Fibroblast of lung (primary cell): ENCODE measurements at places on chromosomes 5 and 9.

DNA sequence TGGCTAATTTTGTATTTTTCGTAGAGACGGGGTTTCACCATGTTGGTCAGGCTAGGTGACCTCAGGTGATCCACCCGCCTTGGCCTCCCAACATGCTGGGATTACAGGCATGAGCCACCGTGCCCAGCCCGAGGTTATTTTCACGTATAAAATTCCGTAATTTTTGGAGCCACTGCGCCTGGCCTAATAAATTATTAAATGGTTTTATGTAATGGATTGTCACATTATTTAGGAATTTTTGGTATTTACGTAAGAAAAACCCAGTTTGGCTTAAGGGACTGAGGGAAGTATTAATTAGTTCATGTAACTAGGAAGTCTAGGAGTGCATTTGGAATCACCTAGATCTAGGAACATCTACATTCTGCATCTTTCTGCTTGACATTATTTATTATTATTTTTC, 8.3 kb downstream of the GLE1 start:
- no peak for DNase-seq

DNA sequence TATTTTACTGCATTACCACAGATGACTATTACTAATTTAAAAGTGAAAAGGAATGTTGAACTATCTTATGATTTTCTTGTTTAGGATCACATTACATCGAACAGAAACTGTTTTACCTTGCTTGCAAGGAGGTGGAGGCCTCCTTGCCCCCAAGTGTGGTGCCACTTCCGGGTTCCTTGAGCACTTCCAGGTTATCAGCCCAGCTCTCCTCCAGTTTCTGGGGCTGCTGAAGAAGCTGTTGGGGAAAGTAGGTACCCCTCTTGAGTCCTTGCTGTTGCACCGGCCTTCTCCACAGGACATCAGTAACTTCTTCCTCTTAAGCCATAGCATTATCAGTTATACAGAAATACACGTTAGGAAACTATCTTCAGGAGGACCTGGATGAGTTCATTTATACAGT, 278.2 kb downstream of the DMRT2 start:
- DNase-seq = no peak

DNA sequence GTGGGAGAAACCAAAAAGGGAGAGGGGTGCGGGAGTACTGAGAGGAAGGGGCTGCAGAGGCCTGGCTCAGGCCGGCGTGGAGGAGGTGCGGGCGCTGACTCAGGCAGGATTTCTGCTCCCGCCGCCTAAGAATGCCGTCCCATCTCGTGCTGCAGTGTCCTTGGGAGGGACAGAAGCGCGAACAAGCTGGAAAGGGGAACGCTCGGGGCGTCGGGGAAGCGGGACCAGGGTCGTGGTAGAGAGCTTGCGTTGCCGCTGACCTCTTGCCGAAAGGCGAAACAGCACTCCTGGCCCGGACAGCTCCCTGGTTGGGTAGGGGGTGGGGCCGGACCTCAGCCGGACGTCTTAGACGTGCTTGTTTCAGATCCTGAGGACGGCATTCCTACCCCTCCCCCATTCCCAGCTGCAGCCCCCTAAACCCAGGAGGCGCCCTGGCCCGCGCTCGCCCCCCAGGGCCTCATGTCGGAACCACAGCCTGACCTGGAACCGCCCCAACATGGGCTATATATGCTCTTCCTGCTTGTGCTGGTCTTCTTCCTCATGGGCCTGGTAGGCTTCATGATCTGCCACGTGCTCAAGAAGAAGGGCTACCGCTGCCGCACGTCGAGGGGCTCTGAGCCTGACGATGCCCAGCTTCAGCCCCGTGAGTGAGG, 1.1 kb downstream of the RELL2 start:
- DNase-seq = peak; percentile 54

DNA sequence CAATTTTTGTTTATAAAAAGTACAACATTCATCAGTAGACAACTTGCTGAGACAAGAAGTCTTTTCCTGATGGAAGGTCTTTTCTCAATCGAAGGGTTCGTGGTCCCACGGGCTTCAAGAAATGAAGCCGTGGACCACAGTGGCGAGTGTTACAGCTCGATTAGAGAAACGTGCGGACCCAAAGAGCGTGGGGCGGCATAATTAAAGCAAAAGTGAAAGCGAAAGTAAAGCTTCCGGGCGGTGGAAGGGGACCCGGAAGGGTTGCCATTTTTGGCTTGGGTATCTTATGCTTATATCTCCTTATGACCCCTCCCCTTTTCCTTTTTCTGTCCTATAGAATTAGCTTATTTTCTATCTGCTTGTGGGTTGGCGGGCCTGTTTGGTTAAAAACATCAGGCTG, 2309.4 kb upstream of the ACO1 start:
- no peak for DNase-seq

DNA sequence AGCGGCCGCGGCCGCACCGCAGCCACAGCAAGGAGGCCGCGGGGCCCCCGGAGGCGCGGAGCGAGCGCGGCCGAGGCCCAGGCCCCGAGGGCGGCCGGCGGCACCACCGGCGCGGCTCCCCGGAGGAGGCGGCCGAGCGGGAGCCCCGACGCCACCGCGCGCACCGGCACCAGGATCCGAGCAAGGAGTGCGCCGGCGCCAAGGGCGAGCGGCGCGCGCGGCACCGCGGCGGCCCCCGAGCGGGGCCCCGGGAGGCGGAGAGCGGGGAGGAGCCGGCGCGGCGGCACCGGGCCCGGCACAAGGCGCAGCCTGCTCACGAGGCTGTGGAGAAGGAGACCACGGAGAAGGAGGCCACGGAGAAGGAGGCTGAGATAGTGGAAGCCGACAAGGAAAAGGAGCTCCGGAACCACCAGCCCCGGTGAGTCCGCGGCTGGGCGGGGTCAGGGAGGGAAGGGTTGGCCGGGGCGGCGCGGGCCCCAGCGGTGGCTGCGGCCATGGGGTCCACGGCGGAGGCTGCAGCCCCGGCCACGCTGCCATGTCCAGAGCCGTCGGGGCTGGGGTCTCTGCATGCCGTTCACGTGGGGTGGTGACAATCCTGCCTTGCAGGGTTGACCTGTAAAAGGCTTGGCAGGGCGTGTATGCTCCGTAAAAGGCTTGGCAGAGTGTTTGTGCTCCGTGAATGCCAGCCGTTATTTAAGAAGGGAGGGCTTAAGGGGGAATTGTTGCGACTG, 146.0 kb downstream of the CACNA1B start:
- no peak for DNase-seq

DNA sequence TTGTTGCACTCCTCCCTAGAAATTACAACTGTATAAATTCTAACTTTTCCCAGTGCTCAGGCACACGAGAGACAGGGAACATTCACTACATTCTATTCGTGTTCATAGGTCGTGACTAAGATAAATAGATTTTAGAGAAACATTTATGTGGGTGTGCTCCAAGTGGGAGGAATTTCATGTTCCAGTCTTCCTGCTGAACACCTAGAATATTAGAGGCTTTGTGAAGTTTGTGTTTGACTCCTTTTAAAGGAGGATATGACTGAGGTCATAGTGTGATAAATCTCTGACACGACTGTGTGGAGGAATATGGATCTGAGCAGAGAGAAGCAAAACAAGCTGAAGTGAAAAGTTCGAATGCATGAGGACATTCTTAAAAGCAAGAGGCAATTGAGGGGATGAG, 355.3 kb downstream of the ZSWIM6 start:
- peak; percentile 50 for DNase-seq

DNA sequence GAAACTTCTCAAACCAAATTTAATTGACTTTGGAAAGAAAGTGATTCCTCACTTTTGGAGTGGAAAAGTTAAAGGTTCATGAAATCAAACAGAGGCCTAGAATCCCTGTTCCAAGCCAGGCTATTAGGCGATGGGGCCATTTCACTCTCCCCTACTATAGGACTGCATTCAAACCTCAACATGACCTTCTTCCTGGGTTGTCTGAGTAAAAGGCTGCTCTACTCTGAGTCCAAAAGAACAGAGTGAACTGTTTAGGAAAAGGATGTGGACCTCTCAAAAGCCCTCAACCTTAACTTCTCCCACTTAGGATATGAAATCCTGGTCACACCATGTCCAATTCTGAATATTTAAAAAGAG, 15.8 kb downstream of the C5orf52 start:
- no peak for DNase-seq

DNA sequence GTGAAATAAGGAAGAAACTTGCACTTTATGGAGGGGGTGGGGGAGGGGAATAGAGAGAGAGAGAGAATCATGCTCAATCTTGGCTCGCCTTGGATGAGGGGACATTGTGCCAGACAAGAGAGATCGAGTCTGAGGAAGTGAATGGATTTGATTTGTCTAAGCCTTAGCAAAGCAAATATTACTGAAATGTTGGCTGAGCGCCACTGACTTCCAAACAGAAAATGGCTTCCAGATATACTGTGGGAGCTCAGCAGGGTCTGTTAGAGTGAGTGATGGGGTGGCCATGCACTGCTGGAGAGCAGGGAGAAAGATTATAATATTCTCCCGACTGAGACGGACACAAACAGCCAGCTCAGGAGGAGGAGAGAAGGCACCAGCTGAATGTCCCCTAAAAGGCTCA, 34.5 kb downstream of the BRINP1 start:
- no peak for DNase-seq

- peak; percentile 16 for DNase-seq
Measured at GRCh38 chr9:108996643-108997042, 16.7 kb downstream of the CTNNAL1 start.

GRCh38 chr9:727767-728166, 113.7 kb upstream of the DMRT1 start:
- DNase-seq = no peak

- no peak for DNase-seq
Measured at GRCh38 chr9:1969898-1970297, 45.2 kb upstream of the SMARCA2 start.

GRCh38 chr9:20526500-20527319, 95.6 kb downstream of the MLLT3 start:
- peak; percentile 69 for DNase-seq

DNA sequence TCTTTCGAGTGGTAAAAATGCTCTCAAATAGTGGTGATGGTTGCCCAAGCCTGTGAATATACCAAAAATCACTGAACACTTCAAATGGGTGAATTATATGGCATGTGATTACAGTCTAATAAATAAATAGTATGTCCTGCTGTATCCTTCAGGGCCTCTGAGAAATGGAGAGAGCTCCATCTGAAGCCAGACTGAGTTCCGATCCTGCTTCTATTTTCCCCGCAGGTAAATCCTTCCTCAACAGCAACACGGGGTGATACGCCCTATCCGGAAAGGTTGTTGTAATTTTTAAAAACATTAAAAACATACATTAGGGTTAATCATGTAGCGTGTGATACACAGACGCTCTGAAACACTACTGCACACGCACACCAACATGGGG, 695 bp upstream of the SNAPC3 start:
- DNase-seq = no peak

- DNase-seq = no peak
Measured at GRCh38 chr9:94949370-94949769, 222.9 kb downstream of the AOPEP start.

DNA sequence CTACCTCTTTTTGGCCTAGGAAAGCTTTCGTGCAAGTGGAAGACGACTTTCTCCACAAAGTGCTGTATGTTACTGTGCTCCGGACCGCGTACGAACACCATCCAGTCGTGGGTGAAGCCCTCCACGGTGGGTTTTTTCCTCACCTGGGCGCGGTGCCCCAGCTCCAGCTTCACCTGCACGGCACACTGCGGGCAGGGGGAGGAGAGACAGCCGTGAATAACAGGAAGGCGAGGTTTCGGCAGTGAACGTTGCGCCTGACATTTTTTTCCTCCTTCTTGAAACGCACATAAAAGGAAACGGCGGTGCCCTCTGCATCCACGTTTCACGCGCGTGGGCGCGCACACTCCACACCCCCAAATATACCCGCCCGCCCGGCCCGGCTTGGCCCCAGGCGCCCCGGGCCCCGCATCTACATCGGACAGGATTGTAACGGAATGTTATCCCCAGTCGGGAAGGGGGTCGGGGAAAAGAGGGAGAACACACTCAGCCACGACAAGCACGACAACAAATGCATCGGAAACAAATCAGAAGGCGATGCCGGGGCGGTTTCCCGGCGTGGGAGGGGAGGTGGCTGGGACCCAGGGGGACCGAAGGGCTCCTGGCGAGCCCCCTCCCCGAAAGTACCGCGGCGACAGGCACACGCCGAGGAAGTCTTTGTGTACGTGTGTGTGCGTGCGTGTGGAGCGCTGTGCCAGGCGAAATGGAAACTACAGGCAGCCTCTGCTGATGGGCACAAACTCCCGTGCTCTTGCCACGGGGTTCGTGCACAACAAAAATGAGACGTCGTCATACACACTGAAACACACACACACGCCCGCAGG, 1.4 kb downstream of the MLLT3 start:
- DNase-seq = peak; percentile 56

- DNase-seq = peak; percentile 77
Measured at GRCh38 chr9:131886826-131887225, 146.9 kb upstream of the RAPGEF1 start.

GRCh38 chr5:142846406-142846805, 76.2 kb downstream of the ARHGAP26 start:
- DNase-seq = no peak

DNA sequence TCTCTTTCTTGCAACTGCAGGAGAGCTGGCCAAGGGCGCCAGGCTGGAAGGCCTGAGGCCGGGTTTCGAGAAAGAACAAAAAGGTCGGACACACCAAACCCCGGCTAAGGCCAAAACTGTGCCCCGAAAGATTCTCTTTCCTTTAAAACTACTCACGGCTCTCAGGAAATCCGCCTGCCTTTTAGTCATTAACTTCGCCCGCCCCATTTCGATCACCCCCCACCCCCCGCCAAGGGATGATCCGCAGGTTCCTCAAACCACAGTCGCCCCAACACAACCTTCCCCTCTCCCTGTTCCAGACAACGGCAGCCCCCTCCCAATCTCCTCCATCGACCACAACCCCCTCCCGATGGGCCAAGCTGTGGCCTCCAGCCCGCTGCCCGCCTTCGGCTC, 536 bp downstream of the FEM1C start:
- no peak for DNase-seq

DNA sequence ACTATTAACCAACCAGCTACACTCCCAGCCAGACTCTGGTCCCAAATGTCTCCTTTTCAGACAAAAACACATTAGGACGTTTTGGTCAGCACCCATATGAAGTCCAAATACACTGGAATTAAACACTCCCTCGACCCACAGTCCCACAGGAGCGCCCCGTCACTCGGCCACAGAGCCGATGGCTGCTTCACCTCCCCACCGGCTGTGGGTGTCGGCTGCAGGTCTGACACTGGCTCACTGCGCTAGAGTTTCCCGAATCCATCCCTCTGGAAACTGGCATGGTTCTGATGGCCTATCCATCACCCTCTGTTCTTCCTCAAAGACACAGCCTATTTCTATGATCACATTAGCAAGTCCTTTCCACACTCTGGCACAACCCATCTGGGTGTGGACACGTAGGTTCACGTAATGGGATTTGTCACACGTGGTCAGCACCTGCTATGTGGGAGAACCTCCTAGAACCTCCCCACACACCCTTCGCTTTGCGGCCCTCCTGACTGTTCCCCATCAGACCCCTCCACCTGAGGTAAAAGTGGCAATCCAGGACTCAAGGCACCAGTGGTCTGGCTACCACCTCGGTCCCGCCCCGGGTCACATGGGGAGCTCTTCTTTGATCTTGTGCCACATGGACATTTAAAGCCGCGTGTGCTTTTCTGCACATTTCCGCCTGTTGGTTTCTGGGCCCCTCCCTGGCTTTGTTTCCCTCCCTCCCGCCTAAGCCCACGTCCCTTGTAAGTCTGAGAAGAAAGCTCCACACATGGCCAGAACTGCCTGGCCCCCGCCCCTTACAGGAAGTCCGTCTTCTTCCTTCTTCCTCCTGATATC, 131.1 kb upstream of the PHYKPL start:
- DNase-seq = no peak

- peak; percentile 46 for DNase-seq
Measured at GRCh38 chr5:63262185-63262981, 683.8 kb downstream of the LRRC70 start.
